Daoy (cell line): ENCODE measurements at places on chromosomes 16 and 17.

GRCh38 chr17:28474111-28474531, 677 bp downstream of the SLC13A2 start:
- DNase-seq = no peak

- no peak for DNase-seq
These were observed 81.3 kb downstream of the SMG6 start for GRCh38 chr17:2222301-2222700.

GRCh38 chr17:1732241-1732832, 7.8 kb downstream of the WDR81 start:
- DNase-seq = no peak

DNA sequence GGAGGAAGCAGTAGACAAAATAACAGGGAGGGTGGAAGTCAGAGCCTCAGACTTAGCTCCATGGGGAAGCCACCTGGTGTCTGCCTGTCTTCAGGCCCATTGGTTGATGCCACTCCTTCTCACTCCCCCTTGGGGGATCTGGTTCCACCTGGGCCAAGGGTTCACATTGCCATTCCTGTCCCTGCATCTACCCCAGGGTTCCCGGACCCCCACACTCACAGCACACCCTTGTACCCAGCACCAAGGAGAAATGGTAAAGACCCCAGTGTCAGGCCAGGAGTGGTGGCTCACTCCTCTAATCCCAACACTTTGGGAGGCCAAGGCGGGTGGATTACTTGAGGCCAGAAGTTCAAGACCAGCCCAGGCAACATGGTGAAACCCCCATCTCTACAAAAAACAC, 1.0 kb upstream of the CA7 start:
- no peak for DNase-seq

GRCh38 chr16:9134306-9134705, 42.9 kb downstream of the HAPSTR1 start:
- DNase-seq = no peak

DNA sequence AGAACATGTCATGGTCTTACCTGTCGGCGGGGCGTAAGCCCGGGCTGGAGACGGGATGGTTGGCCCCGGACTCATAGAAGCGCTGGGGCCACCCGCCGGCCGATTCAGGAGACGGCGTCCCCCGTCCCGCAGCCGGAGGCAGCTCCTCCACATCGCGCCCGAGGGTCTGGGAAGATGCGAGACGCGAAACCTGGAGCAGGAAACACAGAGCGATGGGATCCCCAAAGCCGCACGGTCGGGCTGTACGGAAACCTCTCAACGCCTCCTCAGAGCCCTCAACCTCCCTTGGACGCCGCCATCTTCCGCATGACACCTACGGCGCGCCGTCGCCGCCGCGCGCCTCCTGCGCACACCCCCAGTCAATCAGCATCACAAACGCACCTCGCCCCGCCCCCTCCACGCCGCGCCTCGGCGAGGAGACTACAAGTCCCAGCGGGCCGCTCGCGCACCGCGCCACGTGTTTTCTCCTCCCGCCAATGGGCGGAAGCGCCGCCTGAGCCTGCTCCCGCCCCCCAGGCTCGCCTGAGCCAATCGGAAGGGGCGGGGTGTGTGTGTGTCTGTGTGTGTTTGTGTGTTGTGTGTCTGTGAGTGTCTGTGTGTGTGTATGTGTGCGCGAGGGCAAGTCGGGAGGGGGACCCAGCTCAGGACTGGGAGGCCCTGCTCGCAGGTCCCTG, at the start of the genes ATPAF2 and GID4:
ATPAF2 (minus strand) TSS at position 308 of the 674 bp plus-strand sequence; CDS start at position 153, 155 bp downstream.
GID4 (plus strand) TSS at position 548 of the 674 bp plus-strand sequence; CDS start at position 605, 57 bp downstream.
- peak; percentile 100 for DNase-seq

DNA sequence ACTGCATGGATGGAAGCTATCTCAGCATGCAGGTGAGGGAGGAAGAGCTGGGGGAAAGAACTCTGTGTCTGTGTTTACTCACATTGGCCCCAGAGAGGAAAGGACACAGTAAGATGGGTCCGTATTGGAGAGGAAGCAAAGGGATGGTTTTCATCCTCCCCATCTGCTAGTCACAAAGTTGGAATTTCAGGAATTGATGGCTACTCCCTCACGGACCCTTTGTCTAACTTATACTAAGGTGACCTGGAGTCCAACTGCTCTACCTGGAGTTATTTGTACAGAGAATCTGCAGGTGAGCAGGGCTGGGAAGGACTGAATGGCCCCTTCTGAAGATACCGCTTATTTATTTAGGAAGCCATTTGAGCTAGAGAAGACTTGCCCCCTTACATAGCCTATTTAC, 55.1 kb downstream of the WNT3 start:
- no peak for DNase-seq

DNA sequence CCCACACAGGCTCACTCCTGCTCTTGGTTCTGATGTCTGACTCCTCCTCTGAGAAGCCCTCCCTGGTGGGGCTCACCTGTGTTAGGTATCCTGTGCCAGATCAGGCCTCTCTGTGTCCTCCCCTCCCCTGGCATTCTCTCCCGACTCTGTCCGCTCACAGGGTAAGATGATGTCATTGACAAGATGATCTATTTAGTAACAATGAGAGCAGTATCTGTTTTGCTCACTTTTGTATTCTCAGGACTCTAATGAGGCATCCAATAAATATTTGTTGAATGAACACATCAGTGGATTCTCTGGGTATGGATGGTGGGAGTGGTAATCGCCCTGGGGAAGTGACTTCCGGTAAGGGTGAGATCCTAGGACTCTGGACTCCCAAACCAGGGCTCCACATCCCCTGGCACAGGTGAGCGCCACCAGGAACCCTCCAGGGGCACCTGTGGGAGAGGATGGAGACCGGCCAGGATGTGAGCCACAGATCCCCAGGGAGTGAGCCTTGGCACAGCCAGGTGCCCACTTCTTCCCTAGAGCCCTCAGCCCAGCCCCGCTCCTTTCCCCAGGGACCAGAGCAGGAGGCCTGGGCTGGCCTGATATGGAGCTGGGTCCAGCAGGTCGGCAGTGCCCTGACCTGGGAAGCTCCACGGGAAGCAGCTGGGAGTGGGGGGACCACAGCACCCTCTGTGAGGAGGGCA, 5.4 kb upstream of the HAP1 start:
- peak; percentile 39 for DNase-seq

- peak; percentile 75 for DNase-seq
These were observed at the start of gene IKZF3 for GRCh38 chr17:39863918-39864746. IKZF3 (minus strand) TSS chr17:39864312; CDS start chr17:39864126, 186 bp downstream.

- no peak for DNase-seq
These were observed 206.8 kb upstream of the SDK2 start for GRCh38 chr17:73851091-73851490.

- DNase-seq = peak; percentile 40
These were observed 465 bp upstream of the PRSS22 start for GRCh38 chr16:2858245-2859025.

DNA sequence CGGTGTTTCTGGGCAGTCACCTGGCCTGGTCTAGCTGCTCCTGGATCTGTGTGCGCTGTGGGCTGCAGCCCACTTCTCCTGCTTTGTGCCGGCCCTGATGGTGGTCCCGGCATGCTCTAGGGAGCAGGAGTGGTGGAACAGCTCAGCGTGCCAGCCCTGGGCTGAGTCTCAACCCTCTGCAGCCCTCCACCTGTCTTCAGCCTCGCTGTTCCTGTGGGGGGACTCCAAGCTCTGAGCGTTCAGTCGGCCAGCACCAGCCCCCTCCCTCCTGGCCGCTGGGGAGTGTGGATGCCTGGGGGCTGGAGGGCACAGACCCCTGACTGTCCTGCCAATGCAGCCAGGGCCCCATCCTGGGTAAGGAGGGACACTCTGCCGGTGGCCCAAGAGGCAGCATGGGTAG, 23.7 kb upstream of the RASD1 start:
- no peak for DNase-seq

DNA sequence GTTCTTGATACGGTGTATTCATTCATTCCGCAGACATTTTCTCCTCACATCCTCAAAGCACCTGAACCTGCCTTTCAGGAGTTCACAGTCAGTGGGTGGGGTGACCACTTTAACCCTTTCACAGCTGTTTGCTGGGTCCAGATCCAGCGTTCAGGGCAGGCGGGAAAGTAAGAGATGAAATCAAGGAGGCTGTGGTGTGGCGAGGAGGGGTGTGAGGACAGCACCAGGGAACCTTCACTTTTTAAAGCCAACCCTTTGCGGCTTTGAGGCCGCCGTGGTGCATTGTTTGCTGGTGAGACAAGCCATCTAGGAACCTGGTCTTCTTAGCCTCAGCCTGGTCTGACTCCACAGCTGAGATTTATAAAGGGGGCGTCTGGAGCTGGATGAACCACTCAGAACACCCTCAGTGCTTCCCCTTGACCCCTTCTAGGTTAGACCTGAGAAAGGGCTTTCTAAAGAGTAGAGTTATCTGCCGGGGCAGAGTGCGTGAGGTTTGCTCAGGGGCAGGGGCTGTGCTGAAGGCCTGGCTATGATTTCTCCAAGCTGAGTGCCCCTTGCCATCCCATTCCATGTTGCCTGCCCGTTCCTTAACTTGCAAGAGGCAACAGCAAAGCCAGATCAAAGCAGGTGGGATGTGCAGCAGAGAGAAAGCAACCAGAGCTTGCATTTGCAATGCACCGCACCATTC, 933 bp downstream of the CCR7 start:
- no peak for DNase-seq
